ENCODE measurements at places on chromosomes 1 and 21.
A peak's percentile ranks its signal among the peaks of the same experiment; 100 is the strongest.

DNA sequence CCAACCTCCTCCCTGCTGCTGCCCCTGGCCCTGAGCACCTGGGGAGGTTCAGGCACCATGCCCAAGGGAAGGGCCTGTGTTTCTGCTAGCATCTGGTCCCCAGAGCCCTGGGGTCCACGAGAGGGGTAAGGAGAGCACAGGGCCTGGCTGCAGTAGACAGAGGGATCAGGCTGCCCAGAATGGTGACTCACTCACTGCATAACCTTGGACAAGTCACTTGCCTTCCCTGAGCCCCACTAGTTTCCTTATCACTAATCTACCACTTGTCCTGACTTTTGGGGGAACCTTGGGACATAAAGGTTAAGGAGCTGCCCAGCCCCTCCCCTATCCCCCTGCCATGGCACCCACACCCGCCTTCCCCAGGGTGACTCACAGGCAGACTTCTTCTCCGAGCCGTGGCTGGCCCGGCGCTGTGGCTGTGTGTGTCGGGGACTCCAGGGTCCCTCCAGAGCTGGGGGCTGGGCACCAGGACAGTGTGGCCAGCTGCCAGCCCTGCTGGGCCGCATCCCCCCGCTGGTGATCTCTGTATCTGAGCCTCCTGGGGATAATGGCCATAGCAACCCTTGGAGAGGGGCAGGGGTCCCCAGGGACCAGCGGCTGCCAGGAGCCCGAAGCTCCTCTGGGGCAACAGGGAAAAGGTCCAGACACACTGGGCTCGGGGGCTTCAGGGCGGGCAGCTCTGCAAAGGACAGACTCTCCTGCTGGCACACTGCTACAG, 4.0 kb downstream of the ARHGEF19 start:
- no peak for DNase-seq

GRCh38 chr1:54171606-54172005, 18.8 kb upstream of the CDCP2 start:
- no peak for DNase-seq

DNA sequence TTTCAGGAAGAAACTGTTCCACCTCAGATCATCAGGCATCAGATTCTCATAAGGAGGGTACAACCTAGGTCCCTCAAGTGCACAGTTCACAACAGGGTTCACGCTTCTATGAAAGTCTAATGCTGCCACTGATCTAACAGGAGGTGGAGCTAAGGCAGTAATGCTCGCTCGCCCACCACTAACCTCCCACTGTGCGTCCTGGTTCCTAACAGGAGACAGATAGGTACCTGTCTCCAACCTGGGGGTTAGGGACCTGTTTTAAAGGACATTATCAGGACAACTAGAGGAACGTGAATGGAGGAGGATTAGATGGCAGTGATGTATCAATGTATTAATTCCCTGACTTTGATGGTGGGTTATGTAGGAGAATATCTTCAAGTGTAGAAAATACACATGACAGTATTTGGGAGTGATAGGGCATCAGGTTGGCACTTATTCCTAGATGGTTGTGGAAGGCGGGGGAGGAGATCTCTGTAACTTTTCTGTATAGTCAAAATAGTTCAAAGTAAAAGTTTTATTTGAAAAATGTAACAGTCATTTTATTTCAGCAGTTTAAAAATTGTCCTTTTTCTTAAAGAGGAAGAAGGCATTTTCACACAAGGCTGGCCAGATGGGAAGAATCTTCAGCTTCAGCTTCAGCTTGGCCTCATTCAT, 43.9 kb downstream of the DEGS1 start:
- DNase-seq = no peak

- DNase-seq = no peak
Measured at GRCh38 chr1:44236490-44237272, 23.4 kb downstream of the DMAP1 start.

DNA sequence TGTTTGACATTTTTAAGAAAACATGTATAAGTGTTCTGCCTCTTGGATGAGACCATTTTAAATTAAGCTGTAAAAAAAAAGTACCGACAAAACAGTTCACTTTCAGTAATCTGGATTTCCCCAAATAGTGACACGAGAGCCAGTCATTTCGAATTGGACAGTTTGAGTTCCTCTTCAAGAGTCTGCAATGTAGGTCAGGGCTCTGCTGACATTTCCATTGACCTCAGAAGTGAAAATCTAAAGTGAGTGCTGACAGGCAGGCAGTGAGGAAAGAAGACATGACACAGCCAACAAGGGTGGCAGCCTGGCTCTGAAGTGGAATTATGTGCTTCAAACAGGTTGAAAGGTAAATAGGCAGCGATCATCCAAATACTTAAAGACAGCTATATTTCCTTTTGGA, at the start of gene IL23R:
Gene IL23R, plus strand, starts transcription at position 259 of the 400 bp plus-strand sequence. CDS start 1,667 bp downstream, outside the sequence.
- peak; percentile 52 for DNase-seq

- DNase-seq = no peak
Measured at GRCh38 chr1:44016041-44016889, 15.0 kb downstream of the SLC6A9 start.
